ENCODE measurements at places on chromosomes 2 and 18.

DNA sequence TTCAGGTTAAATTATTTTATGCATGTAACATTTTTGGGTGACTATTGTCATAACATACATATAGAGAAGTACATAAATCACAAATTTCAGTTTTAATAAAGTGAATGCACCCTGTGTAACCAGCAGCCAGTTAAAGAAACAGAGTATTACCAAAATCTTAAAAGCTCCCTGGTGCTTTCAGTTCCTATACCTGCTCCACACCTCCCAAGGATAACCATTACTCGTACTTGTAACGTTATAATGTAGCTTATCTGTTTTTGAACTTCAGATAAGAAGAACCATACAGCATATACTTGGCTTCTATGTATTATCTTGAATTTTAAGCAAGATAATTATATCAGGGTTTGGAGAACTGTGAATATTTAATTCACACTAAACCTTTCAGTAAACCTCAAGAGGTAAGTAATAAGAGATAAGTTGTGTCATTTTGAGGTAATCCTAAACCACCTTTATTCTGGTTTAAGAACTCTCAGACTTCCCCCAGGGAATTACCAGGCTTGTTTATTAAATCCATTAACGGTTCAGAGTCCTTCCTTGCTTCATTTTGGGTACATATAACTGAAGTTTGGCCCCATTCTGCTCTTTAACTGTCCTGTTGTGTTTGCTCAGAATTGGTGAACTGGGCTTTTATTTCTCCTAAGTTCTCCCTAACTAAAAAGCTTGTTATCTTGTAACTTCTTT is 58.6 kb downstream of the LCLAT1 start:
- DNase-seq, result no peak

- DNase-seq, result peak; percentile 79
Observed at GRCh38 chr2:116094196-116094595, 1651.8 kb downstream of the DPP10 start.

DNA sequence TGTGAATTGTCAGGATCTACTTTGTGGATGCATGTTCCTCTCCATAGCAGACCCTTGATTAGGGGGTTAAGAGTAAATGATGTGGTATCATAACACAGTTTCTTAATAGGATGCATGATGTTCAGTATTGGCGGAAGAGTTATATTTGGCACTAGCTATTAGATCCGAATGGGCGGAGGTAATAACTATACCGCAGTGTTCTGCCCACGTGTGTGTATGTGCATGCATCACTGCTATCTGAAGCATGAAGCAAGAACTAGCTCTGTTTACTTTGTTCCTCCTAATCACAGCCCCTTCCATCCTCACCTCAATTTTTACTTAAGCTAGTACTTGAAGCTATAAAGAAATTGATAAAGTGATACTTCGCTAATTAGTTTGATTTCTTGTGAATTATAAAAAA is 159.6 kb upstream of the NOSTRIN start:
- DNase-seq, result no peak

- DNase-seq, result no peak
Observed at GRCh38 chr2:106117882-106118684, 76.0 kb downstream of the UXS1 start.

GRCh38 chr2:85549826-85550225 is 10.9 kb downstream of the MAT2A start:
- DNase-seq, result no peak

DNA sequence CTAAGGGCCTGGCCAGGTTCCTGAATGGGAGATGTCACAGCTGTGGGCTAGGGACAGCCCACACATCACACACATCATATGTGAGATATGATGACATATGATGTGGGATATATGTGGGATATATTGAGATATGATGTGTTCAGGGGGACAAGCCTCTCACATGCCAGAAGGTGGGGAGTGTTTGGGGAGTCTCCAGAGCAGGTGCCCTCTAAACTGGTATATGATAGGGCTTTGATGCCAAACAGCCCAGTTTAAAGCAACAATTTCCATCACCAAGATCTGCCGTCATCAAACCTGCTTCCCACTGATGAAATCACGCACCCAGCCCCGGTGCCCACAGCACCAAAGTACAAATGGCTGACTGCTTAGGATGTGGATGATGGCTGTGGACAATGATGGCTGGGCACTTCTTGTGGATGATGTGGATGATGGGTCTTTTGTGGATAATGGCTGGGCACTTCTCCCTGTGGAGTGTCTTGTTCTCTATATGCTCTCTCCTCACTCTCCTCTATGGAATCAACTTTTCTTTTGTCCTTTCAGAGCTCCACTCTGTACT is 50.9 kb downstream of the FBLN7 start:
- no peak for DNase-seq

DNA sequence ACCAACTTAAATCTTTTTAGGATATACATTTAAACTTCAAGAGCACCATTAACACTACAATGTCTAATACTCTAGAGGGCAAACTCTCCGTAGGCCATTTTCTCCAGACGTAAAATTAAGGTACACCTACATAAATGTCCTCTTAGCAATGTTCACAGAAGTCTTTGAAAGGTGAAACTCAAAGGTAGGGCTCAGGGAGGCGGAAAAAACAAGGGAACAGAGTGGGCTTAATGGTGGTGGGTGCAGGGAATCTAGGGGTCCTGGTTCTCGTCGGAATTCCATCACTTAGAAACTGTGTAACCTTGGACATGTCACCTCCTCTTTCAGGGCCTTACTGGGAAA is 668 bp downstream of the NFU1 start:
- no peak for DNase-seq

GRCh38 chr2:209905691-209906090 is 96.7 kb upstream of the RPE start:
- DNase-seq, result no peak

- DNase-seq, result no peak
Observed at GRCh38 chr18:13120983-13121441, 97.5 kb upstream of the LDLRAD4 start.

DNA sequence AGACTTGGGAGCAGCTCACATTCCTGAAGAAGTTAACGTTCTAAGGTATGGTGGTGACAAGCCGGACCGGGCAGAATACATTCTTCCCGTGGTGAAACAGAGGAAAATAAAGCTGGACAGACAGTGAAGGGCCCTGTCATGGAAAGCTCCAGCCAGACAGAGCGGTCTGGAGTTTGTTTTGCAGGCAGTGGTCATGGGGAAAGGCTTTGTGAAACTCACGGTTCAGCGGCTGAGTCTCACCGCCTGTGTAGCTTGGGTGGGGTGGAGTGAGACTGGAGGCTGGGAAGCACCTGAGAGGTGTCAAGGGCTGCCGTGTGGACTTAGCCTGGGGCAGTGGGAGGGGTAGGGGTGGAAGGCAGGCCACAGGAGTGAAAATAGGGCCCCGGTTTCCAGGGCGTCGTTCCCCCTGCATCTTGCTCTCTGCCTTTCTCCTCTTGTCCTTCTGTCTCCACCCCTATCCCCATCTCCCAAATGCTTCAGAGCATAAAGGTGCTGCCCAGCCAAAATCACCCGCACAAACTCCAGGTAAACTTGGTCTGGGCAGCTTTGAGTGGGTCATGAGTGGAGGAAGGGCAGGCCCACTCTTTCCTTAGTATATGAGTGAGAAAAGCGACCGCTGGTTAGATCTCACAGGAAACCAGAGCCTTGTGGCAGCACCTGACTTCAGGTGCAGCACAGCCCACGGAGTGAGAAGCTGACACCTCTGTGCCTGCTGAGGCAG is 11.4 kb upstream of the SLC20A1 start:
- DNase-seq, result peak; percentile 63

GRCh38 chr2:131035112-131035825 is 58.0 kb downstream of the FAM168B start:
- DNase-seq, result no peak

- DNase-seq, result no peak
Observed at GRCh38 chr2:42897358-42897757, 105.0 kb upstream of the HAAO start.

GRCh38 chr2:121103960-121104359 is 181.0 kb downstream of the TFCP2L1 start:
- peak; percentile 28 for DNase-seq

DNA sequence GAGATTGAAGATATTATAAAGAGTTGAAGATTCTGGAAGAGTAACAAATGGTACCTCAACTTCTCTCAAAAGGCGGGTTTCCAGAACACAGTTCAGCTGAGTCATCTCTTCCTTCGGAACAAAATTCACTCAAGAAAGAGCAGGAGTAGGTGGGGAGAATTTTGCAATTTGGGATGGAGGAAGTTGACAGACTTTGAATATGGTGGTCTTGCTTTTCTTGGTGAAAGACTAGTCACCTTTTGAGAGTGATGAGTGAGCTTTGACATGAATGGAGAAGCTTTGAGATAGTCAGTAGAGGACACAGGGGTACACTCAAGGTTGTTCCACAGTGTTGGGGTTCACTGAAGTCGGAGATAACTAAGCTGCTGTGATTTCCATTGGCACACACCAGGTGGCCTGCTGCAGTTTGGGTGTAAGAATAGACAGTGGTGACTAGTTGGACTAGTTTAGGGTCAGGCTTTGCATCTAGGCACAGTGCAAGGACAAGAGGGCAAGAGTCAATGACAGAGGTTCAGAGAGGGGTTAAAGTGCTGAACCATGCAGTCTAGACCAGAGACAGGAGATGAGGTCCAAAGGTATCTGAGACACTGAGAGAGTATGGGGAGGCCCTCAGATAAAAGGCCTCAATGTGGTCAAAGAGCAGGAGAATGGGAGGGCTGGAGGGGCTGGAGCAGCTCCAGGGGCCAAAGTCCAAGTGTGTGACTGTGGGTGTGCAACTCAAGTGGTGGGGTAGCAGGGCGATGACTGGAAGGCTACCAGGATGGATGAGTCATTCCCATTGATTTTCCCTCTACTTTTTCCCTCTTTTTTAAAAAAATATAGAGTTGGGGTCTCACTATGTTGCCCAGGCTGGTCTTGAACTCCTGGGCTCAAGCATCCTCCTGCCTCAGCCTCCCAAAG is 7.7 kb downstream of the CCL20 start:
- DNase-seq, result no peak

- no peak for DNase-seq
Observed at GRCh38 chr18:61448316-61448715, 115.1 kb downstream of the CDH20 start.

All from chondrocyte (in vitro differentiated cells).